ENCODE measurements at places on chromosomes 2 and 18.
A peak's percentile ranks its signal among the peaks of the same experiment; 100 is the strongest.

- no peak for DNase-seq
Measured at GRCh38 chr18:59902131-59902992, 2.6 kb downstream of the PMAIP1 start.

GRCh38 chr2:82740527-82740926 lies 1718.6 kb downstream of the SUCLG1 start:
- no peak for DNase-seq

- DNase-seq, result no peak
Measured at GRCh38 chr2:213202011-213202410, 50.6 kb upstream of the IKZF2 start.

- no peak for DNase-seq
Measured at GRCh38 chr2:60459851-60460250, 93.6 kb downstream of the BCL11A start.

- no peak for DNase-seq
Measured at GRCh38 chr2:6835467-6835866, 30.2 kb downstream of the CMPK2 start.

- DNase-seq, result no peak
Measured at GRCh38 chr2:113157897-113158753, 15.6 kb upstream of the PSD4 start.

DNA sequence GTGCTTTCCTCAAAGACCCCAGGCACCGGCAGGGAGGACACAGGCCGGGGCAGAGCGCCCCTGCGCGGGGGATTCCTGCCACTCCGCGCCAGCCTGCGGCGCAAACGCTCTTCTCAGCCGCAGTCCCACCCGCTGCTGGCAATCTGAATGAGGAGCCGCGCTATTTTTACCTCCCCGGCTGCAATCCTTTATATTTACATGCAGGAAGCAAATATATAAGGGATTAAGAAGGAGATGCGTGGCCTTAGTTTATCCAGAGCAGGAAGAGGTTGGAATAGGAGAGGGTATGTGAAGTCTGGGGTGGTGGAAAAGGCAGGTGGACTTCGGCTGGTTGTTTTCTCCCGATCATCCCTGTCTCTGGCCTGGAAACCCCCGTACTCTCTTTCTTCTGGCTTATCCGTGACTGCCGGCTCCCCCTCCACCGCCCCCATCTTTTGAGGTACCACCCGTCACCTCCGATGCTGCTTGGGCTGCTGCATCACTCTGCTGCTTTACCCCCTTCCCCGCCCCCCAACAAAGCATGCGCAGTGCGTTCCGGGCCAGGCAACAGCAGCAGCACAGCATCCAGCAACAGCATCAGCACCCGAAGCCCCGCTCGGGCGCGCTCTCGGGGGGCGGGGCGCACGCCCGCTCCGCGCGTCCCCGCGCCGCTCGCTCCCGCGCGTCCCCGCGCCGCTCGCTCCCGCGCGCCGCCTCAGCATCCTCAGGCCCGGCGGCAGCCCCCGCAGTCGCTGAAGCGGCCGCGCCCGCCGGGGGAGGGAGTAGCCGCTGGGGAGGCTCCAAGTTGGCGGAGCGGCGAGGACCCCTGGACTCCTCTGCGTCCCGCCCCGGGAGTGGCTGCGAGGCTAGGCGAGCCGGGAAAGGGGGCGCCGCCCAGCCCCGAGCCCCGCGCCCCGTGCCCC lies at the start of gene ADAM23:
TSS of gene ADAM23 (plus strand) at position 700 of the 902 bp plus-strand sequence. CDS start 335 bp downstream, outside the sequence.
- DNase-seq, result peak; percentile 67

GRCh38 chr2:112582314-112582746 lies 2.1 kb upstream of the CHCHD5 start:
- peak; percentile 75 for DNase-seq

DNA sequence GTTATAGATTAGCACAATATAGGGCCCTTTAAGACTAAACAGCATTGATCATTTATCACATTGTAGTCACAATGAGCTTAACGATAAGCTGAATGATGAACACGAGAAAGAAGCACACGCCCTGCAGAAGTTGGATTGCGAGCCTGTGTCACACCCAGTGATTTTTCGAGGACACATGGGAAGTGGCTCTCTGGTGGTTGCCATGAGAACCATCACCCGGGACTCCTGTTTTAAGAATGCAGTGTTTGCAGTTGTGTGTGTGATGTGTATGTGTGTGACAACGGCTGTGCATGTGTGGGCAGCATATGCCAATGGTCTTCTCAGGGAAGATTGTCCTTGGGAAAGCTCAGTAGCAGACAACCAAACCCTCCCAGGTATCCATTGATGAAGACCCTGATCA lies 69.2 kb downstream of the PDCL3 start:
- no peak for DNase-seq

DNA sequence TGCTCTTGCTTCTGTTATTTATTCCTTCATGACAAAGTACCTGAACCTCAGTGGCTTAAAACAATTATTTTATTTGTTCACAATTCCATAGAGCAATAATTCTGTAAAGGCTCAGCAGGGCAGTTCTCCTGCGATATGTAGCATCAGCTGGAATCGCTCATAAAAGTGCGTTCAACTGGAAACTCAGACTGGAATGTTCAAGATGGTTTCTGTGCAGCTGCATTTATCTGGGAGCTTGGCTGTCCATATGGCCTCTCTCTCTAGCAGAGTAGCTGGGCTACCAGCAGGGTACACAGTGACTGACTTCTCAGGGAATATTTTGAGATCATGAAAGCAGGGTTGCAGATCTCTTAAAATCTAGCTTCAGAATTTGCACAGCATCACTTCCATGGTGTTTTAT lies 13.5 kb downstream of the CCDC121 start:
- DNase-seq, result peak; percentile 80

DNA sequence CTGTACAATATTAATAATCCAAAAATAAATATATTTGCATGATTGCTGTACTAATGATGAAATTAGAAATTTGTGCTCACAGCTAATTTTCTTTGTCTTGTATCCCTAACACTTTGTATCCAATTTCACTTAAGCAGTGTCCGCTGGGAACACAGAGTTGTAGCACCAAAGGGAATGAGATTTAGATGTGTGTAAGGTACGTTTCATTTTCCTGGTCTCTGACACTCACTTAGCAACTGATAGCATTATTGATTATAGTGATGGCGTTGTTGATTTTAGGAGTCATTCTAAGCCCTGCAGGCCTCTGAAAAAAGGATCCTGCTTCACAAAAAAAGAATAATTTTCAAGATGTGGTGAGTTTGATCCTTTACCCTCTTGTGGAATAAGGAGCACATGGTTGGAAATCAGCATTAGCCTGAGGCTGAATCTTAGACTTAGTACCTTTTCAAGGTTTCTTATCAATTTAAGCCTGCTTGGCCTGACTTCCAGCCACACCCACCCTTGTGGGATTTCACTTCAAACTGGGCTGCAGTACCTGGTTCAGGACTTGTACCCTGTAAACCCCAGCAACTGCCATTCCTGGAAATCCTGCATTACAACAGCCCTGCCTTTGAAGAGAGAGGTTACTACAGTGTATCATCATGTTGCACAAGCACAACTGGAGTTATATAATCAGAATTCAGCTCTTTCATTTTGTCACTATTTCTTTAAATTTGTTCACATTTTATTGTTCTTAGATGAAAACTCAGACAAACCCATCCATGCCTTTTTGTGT lies 116.2 kb downstream of the RND3 start:
- no peak for DNase-seq

DNA sequence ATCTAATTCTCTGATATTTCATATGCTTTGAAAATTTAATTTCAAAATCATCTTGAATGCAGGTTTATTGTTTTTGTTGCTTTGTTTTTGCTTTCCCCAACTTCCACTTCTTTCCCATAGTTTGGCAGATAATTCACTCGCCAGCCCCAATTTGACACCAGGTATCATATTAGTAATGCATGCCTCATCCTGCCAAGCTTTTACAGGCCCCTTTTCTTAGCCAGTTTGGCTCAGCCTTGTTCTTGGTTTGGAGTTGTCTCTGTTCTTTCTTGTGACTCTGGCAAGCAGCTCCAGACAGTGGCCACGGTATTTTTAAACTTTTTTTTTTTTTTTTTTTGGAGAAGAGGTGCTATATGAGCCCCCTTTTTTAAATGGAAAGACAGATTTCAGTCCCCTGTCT lies 65.3 kb downstream of the PMS1 start:
- DNase-seq, result no peak

GRCh38 chr18:29383311-29384273 lies 1206.7 kb upstream of the CDH2 start:
- no peak for DNase-seq

- DNase-seq, result no peak
Measured at GRCh38 chr2:207286106-207286505, 120.4 kb upstream of the KLF7 start.

DNA sequence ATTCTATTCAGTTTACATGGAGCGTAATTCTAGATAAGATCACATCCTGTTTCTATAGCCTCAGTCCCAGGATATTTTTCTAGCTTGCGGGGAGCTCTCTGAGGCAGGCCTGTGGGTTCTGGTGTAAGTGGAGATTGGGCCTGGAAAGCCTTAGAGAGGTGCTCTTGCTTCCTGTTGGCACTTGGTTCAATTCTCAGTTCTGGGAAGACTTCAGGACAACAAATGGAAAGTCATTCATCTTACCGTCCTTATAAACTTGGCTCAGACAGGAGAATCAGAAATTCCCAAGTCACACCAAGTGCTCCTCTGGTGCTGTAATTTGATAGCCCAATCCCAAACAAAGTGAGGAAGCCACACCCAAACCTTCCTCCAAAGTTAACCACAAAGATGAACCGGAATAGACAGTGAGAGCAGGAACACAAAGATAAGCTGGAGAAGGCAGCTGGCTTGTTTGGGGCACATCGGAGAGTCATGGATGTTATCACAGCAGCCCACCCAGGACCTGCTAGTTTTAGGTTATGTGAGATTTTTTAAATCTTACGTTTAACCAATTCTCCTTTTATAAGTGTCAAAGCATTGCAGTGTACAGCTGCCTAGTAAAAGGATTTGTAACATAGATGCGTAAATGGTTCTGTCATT lies 144.3 kb upstream of the MAP3K20 start:
- no peak for DNase-seq

Measured in NCI-H1694 (cell line).